T-helper 17 cell (primary cell): ENCODE measurements at places on chromosomes 6 and 20. TPM values are rescaled to one million over a fixed set of nuclear protein-coding genes. Genes with fewer than 3 reads are reported as not detected.

DNA sequence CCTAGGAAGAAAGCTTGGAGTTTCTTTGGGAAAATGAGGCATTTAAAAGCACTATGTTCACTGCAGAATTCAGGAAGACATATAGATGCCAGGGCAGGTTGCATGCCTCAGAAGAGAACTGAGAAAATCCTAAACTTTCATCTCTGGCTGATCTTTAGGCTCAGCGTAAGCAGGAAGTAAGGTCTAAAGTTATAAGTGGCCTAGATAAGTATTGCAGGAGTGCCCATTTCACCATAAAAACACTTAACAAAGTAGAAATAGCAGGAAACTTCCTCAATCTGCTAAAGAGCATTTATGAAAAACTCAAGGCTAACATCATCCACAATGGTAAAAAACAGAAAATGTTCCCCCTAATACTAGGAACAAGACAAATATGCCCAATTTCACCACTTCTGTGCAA lies 320.3 kb downstream of the BMP2 start:
- no peaks in the 10 kb centered on the region for H3K27me3 ChIP-seq
- H3K4me1 ChIP-seq = no peaks in the 10 kb centered on the region
- no peak for DNase-seq
- no peak overlapping the region for H3K27ac ChIP-seq
- H3K4me3 ChIP-seq = no peak overlapping the region

DNA sequence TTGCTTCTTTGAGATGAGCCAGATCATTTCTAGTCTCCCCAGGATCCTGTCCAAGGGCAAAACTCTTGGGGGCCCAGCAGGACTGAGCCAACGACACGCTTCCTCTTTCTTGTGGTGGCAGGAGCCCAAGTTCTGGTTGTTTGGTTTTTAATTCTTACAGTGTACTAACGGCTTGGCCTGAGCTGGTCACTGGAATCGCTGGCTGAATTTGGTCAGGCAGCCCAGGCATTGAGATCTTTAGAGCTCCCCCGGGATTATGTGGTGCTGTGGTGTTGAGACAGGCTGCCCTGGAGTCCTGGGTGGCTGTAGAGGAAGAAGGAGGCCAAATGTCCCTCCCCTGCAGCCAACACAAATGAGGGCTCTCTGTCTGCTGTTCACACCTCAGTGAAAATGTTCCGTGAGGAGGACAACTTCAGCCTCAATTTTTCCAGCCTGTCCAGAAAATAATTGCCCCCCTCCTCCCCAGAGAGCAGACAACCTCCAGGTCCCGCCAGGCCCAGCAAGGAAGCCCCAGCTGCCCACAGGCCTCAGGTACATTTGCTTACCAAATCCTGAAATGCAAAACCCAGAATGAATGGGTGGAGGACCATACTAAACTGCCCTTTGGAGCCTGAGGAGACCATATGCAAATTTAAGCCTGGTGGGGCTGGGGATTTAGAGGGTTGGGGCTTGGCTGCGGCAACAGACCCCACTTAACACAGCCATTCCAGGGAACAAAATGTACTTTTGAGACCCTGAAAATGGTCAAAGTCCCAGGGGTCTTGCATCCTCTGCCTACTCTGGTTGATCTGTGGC lies 23.6 kb downstream of the BNIP5 start:
- H3K4me3 ChIP-seq = no peak overlapping the region
- no peak for DNase-seq
- H3K27me3 ChIP-seq = peaks cover 64% of the 10 kb centered on the region
- peaks cover 2% of the 10 kb centered on the region for H3K36me3 ChIP-seq
- H3K27ac ChIP-seq = peak overlapping the region; percentile 45

DNA sequence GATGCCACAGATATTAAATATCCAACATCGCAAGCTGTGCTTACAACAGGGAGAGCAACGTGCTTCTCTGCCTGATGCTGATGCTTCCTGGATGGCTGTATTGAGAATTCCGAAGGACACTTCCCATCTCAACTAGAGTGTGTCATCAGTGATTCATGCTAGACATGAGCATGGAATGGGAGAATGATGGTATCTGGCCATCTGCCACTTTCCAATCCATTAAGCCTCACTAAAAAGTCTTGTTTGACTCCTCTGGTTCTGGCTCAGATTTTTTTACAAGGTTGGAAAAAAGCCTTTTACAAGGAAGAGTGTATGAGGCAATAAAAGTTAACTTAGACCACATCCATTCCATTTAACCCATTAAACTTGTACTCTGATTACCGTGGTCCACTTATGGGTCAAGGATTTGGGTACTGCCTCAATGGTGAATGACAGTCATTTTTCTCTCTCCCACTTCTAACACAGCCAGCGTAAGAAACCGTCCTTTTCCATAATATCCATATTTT lies 265.3 kb downstream of the UST start:
- H3K27ac ChIP-seq = no peak overlapping the region
- no peaks in the 10 kb centered on the region for H3K27me3 ChIP-seq
- DNase-seq = no peak
- no peak overlapping the region for H3K4me3 ChIP-seq

Gene COL21A1
- not detected for total RNA-seq

Gene DLGAP4
- 33.9 TPM for total RNA-seq

DNA sequence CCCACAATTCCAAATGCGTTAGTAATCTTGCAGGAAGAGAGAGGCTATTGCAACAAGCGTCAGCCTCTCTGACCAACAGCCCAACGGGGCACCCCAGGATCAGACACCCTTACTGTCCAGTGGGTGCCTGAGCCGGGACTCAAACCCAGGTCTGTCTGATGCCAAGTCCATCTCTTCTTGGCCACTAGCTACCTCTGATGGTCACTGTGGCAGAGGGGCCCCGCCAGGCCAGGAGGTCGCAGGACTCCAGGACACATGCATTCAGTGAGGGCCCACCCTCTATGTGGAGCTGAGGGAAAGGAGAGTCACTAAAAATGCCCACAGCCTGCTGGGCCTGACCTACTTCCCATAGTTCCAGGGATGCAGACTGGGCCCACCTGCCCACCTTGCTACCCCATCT lies 83.3 kb downstream of the PREX1 start:
- peaks cover 45% of the 10 kb centered on the region for H3K4me1 ChIP-seq
- peaks cover 8% of the 10 kb centered on the region for H3K36me3 ChIP-seq
- no peak overlapping the region for H3K27ac ChIP-seq
- H3K27me3 ChIP-seq = no peaks in the 10 kb centered on the region
- no peak for DNase-seq
- H3K4me3 ChIP-seq = peak overlapping the region; percentile 36

- no peak overlapping the region for H3K27ac ChIP-seq
- H3K4me1 ChIP-seq = peaks cover 16% of the 10 kb centered on the region
- no peak overlapping the region for H3K4me3 ChIP-seq
- DNase-seq = no peak
- peaks cover 8% of the 10 kb centered on the region for H3K36me3 ChIP-seq
These were observed 59.9 kb downstream of the GMDS start for GRCh38 chr6:2185466-2185865.

DNA sequence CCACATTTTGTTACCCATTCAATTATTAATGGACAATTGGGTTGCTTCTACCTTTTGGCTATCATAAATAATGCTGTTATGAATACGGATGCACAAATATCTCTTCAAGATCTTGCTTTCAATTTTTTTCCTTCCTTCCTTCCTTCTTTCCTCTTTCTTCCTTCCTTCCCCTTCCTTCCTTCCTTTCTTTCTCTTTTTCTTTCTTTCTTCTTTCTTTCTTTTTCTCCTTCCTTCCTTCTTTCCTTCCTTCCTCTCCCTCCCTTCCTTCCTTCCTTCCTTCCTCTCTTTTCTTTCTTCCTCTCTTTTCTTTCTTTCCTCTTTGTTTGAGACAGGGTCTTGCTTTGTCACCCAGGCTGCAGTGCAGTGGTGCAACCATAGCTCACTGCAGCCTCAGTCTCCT lies 39.2 kb downstream of the ZNF184 start:
- H3K36me3 ChIP-seq = no peaks in the 10 kb centered on the region
- no peaks in the 10 kb centered on the region for H3K27me3 ChIP-seq
- no peak for DNase-seq
- no peak overlapping the region for H3K4me3 ChIP-seq
- H3K27ac ChIP-seq = no peak overlapping the region

DNA sequence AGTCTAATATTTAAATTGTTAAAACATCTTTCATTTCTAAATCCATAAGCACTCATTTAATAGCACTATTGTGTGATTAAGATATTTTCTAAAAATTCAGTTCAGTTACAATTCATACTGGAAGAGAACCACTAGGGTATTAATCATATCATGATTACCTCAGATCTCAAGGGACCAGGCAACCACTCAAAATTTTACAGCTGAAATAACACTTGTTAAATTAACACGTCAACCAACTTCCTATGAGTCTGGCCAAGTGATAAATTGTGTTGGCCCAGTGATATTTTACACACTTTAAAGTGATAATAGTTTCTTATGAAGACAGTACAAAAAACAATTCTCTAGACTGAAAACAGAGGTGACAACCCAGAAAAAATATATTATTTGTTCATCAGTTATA lies 869.0 kb upstream of the ADGRB3 start:
- DNase-seq = no peak
- no peaks in the 10 kb centered on the region for H3K4me1 ChIP-seq
- no peaks in the 10 kb centered on the region for H3K36me3 ChIP-seq
- no peaks in the 10 kb centered on the region for H3K27me3 ChIP-seq
- H3K27ac ChIP-seq = no peak overlapping the region

DNA sequence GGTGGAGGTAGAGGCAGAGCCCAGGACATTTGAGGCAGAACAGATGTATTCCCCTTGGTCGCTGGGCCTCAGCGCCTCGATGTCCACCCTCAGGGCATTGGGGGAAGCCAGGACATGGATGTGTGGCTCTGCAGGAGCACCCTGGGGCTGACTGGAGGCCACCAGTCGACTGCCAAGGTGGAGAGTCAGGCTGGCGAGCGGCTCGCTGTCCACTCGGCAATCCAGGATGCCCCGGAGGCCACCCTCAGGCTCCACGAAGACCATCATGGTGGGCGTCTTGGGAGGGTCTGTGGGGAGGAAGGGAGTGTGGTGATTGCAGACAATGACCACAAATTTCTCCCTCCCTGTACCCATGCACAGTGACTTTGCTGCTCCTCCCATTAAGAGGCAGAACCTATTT lies 8.2 kb upstream of the ADAM33 start:
- peaks cover 32% of the 10 kb centered on the region for H3K27me3 ChIP-seq
- H3K27ac ChIP-seq = no peak overlapping the region
- no peak overlapping the region for H3K4me3 ChIP-seq
- no peak for DNase-seq

Gene KIFC1
- 1.3 TPM for total RNA-seq

Gene SAMD5
- not detected for total RNA-seq

Gene TREM2
- total RNA-seq = not detected

GRCh38 chr6:85677234-85677956 lies 34.7 kb upstream of the SYNCRIP start:
- DNase-seq = no peak
- peaks cover 48% of the 10 kb centered on the region for H3K4me1 ChIP-seq
- H3K36me3 ChIP-seq = peaks cover 14% of the 10 kb centered on the region
- H3K4me3 ChIP-seq = peak overlapping the region; percentile 98

DNA sequence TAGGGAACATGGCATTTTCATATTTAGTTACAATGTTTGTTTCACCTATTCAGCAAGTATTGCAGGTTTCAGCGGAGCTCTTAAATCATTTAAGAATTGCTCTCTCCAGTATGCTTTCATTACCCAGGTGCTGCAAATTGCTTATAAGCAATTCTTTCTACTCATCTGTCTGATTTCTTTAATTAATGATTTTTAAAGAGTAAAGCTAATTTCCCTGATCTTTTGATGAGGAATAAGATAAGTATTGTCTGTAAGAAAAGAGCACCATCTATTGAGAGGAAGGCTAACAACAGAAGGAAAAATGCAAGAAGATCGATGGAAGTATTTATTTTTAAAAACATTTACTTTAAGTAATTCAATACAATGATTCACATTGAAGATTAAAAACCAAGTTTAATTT lies 2.0 kb downstream of the OPRM1 start:
- no peak for DNase-seq
- no peaks in the 10 kb centered on the region for H3K36me3 ChIP-seq
- no peak overlapping the region for H3K4me3 ChIP-seq
- H3K27me3 ChIP-seq = peaks cover 21% of the 10 kb centered on the region
- H3K27ac ChIP-seq = no peak overlapping the region

DNA sequence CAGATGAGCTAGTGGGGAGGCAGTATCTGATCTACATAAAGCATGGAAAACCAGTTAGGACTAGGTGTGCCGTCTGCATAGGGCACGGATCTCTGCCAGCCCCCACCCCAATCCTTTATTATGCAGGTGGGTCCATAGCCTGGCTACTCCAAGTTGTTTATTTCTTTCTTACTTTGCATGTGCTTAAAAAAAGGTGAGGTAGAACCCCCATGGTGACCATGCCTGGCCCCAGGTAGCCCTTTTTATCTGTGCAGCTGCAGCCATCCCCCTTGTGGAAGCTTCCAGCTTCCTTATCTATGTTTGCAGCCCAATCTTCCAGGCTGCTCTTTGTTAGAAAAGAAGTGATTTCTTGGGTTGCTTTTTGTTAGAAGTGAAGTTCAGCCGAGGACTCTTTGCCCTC lies 9.0 kb upstream of the TREM2 start:
- DNase-seq = no peak
- no peaks in the 10 kb centered on the region for H3K4me1 ChIP-seq

- peaks cover 46% of the 10 kb centered on the region for H3K4me1 ChIP-seq
- H3K27ac ChIP-seq = no peak overlapping the region
- DNase-seq = no peak
- no peaks in the 10 kb centered on the region for H3K36me3 ChIP-seq
- no peak overlapping the region for H3K4me3 ChIP-seq
- H3K27me3 ChIP-seq = no peaks in the 10 kb centered on the region
These were observed 29.0 kb downstream of the JARID2 start for GRCh38 chr6:15274692-15275387.

Gene TMEM170B
- 1.3 TPM for total RNA-seq

- H3K27me3 ChIP-seq = no peaks in the 10 kb centered on the region
- no peak overlapping the region for H3K4me3 ChIP-seq
- H3K36me3 ChIP-seq = no peaks in the 10 kb centered on the region
- DNase-seq = no peak
- H3K27ac ChIP-seq = no peak overlapping the region
These were observed 289.8 kb upstream of the IRAK1BP1 start for GRCh38 chr6:78577585-78577984.

- H3K27me3 ChIP-seq = peaks cover 51% of the 10 kb centered on the region
- no peak overlapping the region for H3K27ac ChIP-seq
- no peaks in the 10 kb centered on the region for H3K36me3 ChIP-seq
- no peak overlapping the region for H3K4me3 ChIP-seq
These were observed 48.9 kb upstream of the TNFRSF21 start for GRCh38 chr6:47358440-47359225.
